Activated CD4-positive, alpha-beta T cell treated with anti-CD3 and anti-CD28 coated beads, Interleukin-2, amount 10 ng/mL, durations not matched to agents 7 days and 5 days (primary cell): ENCODE measurements at places on chromosomes 1 and 21. TPM values are rescaled to one million over a fixed set of nuclear protein-coding genes. Genes with fewer than 3 reads are reported as not detected.
A peak's percentile ranks its signal among the peaks of the same experiment; 100 is the strongest.

DNA sequence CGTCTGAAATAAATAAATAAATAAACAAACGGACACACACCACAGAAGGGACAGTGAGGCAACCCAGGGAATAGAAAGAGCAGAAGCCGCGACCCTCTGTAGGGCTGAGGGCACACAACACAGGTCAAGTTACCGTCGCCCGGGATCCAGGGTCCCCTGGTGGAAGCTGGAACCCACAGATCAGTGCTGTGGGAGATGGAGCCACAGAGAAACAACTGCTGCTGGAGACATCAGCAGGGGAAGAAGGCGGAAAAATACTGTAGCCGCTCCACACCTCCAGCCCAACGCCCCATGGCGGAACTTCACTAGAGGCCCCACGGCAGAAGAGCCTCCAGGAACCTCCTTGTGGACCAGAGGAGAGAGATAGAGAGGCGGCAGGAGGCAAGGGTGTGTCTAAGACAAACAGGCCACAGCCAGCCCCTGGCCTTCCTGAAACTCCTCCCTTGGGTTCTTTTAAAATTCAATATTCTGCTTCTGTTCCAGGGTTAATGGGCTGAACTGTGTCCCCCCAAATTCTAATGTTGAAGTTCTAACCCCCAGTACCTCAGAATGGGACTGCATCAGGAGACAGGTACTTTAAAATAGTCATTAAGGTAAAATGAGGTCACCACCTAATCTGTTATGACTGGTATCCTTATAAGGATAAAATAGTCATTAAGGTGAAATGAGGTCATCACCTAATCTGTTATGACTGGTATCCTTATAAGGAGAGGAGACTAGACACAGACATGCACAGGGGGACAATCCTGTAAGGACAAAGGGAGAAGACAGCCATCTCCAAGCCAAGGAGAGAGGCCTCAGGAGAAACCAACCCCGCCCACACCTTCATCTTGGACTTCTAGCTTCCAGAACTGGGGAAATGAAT lies 7.7 kb upstream of the HLCS start:
- DNase-seq = no peak

GRCh38 chr1:163361123-163361934 lies 39.6 kb downstream of the NUF2 start:
- no peak for DNase-seq

- DNase-seq = no peak
Measured at GRCh38 chr1:97094247-97094972, 372.8 kb downstream of the PTBP2 start.

DNA sequence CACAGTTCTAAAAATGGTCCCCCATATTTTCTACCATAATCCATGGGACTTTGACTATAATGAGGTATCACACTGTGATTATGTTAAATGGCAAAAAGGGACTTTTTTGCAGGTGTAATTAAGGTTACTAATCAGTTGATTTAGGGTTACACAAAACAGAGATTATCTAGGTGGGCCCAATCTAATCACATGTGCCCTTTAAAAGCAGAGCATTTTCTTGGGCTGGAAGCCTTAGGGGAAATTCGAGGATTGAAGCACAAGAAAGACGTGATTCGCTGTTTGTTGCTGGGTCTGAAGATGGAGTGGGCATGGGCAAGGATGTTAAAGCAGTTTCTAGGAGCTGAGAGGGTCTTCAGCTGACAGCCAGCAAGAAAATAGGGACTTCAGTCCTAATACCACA lies 13.4 kb downstream of the RAVER2 start:
- no peak for DNase-seq

DNA sequence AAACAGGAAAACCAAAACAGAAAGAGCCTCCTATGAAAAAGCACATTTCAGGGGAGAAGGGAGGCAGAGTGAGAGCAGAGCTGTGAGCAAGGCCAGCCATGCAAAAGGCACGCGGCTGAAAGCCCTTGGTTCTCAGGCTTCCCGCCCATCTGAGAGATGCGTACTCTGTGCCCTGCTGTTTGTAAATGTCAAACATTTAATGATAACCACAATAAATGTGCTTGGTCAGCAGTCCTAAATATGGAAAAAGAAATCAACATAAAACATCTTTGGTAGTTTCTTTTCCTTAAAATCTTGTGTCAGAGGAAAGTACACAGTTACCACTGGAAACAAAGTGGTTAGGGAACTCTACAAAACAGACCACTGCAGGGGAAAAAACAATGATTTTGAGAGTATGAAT lies 283.1 kb downstream of the DSCAM start:
- DNase-seq = no peak

DNA sequence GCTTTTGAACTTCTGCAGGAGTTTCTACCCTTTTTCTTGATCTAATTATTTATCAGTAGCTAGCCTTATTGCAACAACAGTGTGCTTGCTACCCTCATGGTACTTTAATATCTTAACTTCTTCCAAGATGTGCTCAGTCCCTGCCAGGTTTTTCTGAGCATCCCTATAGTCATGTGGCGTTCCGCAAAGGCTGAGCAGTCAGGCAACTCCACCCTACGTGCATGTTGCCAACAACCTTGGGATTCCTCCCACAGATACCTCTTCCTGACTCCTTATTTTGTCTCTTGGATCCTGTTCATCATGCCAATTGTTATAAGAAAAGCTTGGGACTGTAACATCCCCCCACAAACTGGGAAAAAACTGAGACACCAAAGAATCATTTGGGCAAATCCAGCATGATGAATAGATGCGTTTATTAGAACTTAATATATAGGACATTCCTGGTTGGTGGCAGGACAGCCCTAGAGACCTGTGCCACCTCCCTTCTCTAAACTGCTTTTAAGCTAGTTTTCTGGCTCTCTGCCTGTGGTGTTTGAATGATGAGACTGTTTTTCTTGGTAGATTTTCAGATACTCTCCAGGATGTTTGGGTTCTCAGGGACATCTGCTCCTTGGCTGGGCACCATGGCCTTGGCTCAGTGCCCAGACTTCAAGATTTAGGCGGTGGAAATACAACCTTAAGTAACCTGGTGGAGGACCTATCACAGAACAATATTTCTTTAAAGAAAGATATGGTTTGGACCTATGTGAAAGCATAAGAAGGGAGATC lies 27.1 kb upstream of the KCTD3 start:
- no peak for DNase-seq

GRCh38 chr21:29979043-29979442 lies 39.2 kb upstream of the GRIK1 start:
- DNase-seq = no peak

DNA sequence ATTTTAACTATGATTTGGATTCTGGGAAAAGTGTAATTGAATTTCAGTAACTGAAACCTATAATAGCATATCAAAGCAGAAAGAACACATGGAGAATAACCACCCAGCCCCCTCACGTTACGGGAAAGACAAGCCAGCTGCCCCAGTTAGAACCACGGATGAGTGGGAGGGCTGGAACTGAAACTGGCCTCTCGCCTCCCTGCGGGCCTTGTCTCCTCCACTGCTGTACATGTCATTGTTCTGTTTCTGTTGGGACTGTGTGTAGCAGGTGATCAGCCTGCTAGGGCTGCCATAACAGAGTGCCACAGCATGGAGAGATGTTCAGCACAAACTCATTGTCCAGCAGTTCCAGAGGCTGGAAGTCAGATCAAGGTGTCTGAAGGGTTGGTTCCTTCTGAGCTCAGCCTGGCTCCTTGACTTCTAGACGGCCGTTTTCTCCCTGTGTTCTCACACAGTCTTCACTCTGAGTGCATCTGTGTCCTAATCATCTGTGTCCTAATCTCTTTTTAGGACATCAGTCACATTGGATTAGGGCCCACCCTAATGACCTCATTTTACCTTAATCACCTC lies 52.4 kb downstream of the MAP3K21 start:
- no peak for DNase-seq

- no peak for DNase-seq
Measured at GRCh38 chr1:67013573-67013972, 40.4 kb downstream of the SLC35D1 start.

DNA sequence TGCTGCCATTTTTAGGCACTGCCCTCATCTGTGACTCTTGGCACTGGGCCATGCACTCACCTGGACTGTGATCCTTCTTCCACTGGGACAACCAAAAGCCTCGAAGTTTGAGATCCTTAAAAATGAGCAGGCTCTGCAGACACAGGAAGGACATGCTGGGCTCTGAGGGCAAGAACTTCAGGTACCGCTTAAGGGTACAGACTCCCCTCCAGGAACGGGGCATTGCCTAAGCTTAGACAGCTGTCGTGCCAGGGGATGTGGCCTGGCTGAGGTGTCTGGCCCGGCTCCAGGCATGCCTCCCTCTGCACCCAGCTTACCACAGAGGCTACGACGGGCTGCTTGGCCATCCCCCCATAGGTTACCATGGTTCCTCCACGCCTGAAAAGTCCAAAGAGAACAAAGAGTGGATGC lies 14.2 kb upstream of the SRSF4 start:
- DNase-seq = no peak

DNA sequence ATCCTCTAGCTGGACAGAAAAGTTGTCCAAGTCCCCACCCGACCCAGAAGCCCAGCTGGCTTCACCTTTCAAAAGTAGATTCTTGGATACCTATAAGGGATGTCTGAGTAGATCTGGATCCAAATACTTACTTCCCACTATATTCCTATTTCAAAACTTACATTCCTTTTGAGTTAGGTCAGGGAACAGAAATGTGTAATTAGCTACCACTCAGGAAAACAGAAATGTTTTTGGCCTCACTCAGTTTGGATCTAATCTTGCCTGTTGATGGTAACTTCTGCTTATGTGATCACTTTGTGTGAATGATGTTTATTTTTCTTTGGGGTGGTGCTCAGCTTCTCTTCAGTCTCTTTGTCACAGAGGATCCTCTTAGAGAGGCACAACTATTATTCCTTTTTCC lies 814.4 kb upstream of the RGS18 start:
- DNase-seq = no peak

DNA sequence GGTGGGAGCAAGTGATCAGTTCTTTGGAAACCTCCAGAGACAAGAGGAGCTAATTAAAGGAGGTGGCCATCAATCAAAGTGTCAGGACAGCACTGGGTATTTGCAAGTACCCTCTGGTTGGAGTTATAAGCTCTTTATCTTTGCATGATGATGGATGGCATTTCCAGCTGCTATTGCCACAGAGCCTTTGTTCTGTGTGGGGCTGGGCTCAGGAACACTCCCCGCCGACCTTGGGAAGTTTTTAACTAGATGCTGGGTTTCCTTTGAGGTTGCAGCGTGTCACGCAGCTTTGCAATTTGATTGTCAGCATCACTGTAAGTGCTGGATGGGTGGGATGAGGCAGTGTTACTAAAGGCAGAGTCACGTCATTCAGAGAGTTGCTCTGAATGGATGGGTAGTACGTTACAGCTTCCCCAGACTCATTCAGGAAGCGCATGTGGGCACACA lies 68.9 kb downstream of the CNIH3 start:
- no peak for DNase-seq

GRCh38 chr21:26555540-26556146 lies 17.4 kb downstream of the CYYR1 start:
- DNase-seq = no peak

DNA sequence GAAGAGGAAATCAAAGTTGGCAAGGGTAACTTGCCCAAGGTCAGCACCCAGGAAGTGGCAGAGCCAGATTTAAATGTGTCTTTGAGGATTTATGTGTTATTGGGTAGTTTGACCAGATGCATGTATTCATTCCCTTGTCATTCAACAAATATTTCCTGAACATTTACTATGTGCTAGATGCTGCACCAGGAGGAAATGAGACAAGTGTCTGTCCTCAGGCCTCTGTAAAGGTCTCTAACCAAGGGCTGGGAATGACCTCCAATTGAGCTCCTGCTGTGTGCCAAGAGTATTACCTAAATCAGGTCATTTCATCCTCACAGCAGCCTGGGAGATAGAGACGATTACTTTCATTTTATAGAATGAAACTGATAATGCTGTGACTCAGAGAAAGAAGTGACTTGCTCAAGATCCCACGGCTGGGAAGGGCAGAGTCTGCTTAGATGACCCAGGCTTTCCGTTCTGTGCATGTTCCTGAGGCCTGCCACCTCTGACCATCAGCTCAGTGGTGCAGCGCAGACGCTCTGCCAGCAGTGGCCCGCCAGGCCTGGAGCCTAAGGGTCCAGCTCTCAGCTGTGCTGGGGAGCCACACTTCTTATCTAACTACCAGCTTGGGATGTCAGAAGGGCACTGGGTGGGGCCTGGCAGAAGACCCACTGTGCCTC lies 3.5 kb upstream of the TTC22 start:
- peak; percentile 6 for DNase-seq

DNA sequence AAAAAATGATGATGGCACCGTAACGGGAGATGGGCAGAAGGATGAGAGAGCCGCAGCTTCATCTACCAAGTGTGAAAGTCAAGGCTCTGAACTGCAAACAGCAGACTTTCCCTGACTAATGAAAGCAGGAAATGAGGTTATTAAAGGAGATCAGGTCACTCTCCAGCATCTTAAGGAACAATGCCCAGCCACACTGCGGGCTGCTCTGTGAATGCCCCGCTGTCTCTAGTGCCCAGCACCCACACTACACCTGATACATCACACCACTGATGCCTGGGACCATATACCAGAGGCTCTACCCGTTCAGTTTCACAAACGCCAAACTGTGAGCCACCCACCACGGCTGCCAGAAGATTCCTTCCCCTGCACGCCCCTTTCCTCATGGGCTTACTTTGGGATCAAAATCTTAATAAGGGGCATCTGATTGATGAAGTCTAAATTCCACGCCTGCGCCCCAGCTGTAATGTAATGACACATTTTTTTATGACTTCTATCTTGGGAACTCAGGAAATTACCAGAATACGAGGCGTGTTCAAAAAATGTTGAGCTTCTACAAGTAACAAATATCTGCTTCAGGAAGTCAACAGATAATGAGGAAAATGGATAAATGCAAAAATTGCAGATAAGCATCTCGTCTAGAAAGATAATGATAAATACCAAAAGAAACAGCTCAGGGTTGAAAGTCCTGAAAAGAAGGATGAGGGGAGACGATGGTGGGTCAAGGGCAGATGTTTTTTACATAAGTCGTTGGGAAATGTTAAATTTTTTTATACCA lies 72.0 kb downstream of the MIS18A start:
- no peak for DNase-seq

GRCh38 chr1:212664409-212665199 lies 35.0 kb downstream of the BATF3 start:
- no peak for DNase-seq

- no peak for DNase-seq
Measured at GRCh38 chr1:241640867-241641622, 876 bp upstream of the CHML start.

- DNase-seq = no peak
Measured at GRCh38 chr1:38992412-38993111, 1.5 kb downstream of the AKIRIN1 start.

GRCh38 chr1:20234788-20235535 lies 48.6 kb upstream of the PLA2G2C start:
- DNase-seq = no peak

The MTMR11 gene
- 2.8 TPM for total RNA-seq

The MED8 gene
- total RNA-seq = 30.2 TPM

The TNNT2 gene
- not detected for total RNA-seq

The FAM163A gene
- not detected for total RNA-seq

The MIER1 gene
- 54.2 TPM for total RNA-seq

The OR2AK2 gene
- total RNA-seq = not detected

The DYNLT5 gene
- total RNA-seq = not detected

The CCNL2 gene
- 131 TPM for total RNA-seq

The SLC6A17 gene
- total RNA-seq = not detected
